ENCODE measurements at places on chromosomes 5 and 9.

DNA sequence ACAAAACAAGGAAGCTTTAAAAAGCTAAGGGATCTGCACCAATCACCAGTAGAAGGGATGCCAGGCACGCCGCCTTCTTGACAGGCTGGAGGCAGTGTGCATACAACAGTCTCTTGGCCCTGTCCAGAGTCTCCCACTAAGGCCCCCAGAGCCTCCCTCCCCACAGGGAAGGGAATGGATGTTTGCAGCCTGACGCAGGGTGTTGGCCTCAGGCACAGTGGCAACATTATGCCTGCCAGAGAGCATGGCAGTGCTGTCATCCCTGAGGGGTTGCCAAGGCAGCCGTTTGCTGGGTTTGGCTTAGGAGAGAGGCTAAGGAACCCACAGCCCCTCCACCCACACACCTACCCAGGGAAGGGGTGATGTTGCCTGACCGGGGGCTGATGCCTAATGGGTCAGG lies 4.8 kb downstream of the HBEGF start:
- no peak for DNase-seq

- DNase-seq = no peak
Observed at GRCh38 chr5:175709276-175709781, 51.5 kb downstream of the HRH2 start.

DNA sequence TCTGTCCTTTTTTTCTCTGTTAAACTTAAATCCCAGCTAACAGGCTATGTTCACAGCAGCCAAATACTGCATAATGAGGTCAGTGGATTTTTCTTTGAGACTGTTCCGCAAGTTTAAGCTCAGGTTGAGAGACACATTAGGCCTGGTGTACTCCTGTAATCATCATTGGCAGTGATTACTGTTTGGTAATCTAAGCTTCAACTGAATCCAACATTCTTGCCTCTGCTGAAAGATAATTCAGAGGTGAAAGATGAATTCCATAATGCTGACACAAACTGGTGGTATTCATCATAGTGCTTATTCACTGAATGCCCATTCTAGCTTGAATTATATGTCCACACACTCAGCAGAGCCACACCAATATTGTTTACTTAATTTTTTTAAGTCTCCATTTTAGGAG lies 108.5 kb downstream of the NFIB start:
- DNase-seq = no peak

- no peak for DNase-seq
Observed at GRCh38 chr9:137313956-137314560, 12.0 kb upstream of the NRARP start.

GRCh38 chr5:172235827-172236736 lies 42.1 kb downstream of the EFCAB9 start:
- no peak for DNase-seq

DNA sequence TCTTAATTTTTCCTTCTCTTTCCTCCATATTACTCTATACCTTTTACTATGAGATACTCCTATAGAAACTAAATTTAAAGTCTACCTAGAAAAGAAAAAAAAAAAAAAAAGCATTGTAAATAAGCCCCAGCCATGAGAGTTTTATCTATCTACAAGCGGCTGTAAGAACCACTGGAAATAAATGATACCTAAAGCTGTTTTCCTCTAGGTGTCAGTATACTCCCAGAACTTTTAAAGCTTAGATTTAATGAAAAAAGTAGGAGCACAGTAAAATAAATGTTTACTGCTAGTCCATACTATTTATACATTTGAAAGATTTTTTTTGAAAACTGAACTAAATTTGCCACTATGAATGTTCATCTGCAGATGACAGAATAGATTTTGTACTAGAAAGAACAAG lies 26.2 kb downstream of the TYRP1 start:
- DNase-seq = no peak

GRCh38 chr5:135069895-135070657 lies 36.0 kb upstream of the PITX1 start:
- DNase-seq = no peak

GRCh38 chr9:109118808-109119438 lies 824 bp downstream of the TMEM245 start:
- no peak for DNase-seq

DNA sequence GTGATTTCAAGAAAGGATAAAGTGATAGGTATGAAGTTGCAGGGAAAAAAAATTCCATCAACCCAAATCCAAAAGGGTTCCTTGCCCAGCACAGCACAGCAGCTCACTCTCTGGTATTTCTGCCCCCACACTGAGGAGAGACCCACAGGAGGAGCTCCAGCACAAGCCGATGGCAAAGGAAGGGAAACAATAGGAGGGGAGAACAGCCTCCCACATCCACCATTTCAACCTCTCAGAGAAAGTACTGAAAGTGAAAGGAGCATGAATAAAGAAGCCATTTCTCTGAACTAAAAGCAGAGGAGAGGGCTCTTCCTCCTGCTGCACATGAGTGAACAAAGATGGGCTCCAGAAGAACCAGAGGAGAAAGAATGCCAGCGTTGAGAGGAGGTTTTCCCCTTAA lies 54.9 kb upstream of the ZSWIM6 start:
- DNase-seq = peak; percentile 14

- DNase-seq = no peak
Observed at GRCh38 chr9:134922932-134923240, 5.2 kb upstream of the FCN1 start.

GRCh38 chr9:115162946-115163345 lies 45.0 kb upstream of the TNC start:
- DNase-seq = no peak

DNA sequence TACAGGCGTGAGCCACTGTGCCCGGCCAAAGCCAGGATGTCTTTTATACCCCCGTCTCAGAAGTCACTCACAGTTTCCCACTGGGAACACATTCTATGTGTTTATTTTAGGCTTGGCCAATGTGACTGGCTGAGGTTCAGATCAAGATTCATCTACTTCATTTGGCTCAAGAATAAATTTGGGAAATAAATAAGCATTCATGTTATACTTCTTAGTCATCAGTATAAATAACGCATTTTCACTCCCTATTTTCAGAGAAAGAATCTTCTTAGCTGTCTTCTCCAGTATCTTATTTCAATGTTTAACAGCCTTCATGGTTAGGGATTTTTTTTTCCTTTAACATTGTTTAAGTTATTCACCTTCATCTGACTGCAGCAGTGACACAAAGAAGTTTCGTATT lies 11.8 kb downstream of the S100Z start:
- DNase-seq = no peak

GRCh38 chr9:106697750-106698502 lies 165.0 kb upstream of the ZNF462 start:
- no peak for DNase-seq

- no peak for DNase-seq
Observed at GRCh38 chr9:107888773-107889227, 399.2 kb upstream of the KLF4 start.

DNA sequence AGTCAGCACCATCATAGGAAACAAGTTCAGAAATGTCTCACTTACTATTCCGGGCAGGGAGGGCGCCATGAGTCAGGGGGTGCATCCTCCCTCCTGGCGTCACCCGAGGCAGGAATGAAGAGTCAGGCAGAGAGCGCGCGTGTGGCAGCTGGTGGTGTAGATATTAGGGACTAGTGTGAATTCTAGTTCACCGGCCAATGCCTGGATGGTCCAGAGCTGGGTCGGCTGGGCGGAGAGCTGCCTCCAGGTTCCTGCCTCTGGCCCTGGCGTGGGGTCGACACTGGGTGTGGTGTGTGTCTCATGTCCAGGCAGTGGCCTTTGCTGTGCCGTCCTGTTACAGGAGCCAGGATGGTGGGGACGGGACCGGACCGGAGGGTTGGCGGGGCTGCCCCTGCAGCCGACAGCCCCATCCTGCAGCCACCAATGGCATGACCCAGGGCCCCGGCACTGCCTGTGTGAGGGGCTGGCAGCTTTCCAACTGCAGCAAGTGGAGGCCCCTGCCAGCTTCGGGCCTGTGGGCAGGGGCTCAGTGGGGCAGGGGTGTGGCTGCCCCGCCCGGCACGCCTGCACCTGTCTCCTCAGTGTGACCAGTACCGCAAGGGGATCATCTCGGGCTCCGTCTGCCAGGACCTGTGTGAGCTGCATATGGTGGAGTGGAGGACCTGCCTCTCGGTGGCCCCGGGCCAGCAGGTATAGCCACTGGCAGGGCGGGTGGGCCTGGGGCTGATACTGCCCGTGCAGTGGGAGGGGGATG lies 9.1 kb downstream of the DIPK1B start:
- no peak for DNase-seq

GRCh38 chr9:114604989-114605388 lies 6.1 kb upstream of the TMEM268 start:
- DNase-seq = no peak

GRCh38 chr5:126446498-126447224 lies 23.5 kb downstream of the GRAMD2B start:
- DNase-seq = peak; percentile 56

DNA sequence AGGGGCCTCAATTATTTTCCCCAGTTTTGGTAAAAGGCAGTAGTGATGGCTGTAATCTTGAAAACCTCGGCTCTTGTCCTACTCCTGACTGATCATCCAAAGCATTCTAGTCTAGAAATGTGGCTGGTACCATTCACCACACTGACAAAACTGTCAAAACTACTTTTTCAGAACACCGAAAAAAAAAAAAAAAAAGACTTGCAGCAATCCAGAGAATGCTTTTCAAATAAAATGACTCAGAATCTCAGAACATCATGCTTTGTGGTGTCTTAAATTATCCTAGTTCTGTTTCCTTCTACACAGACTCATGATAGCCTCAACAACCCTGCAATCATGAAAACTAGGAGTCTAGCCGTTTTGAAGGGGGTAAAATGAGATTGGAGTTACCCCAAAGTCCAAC lies 13.4 kb downstream of the SLC28A3 start:
- DNase-seq = no peak

GRCh38 chr9:133171161-133171961 lies 7.6 kb upstream of the GBGT1 start:
- no peak for DNase-seq

- DNase-seq = no peak
Observed at GRCh38 chr5:76960004-76960625, 7.3 kb downstream of the CRHBP start.

DNA sequence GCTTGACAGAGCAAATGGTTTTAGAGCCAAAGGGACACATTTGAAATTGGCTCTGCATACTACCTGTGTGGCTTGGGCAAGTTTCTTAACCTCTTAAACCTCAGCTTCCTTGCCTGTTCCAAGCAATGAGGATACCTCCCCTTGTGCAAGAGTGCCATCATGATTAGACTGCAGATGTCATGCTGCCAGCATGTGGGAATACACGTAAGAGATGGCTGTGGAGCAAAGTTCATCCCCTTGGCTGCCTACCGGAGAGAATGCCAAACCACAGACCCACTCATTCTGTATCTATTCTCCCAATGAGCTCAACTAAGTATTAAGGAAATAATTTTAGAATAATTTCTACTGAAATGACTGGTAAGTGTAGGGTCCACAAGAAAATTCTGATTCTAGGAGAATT lies 101.3 kb downstream of the WDR41 start:
- DNase-seq = peak; percentile 35

GRCh38 chr5:171316258-171317121 lies 7.4 kb downstream of the TLX3 start:
- DNase-seq = no peak

GRCh38 chr9:97830884-97831829 lies 21.9 kb upstream of the FOXE1 start:
- no peak for DNase-seq

- DNase-seq = no peak
Observed at GRCh38 chr9:4303006-4303405, 3.1 kb upstream of the GLIS3 start.

GRCh38 chr9:34624475-34625185 lies 4.2 kb downstream of the ARID3C start:
- DNase-seq = no peak

DNA sequence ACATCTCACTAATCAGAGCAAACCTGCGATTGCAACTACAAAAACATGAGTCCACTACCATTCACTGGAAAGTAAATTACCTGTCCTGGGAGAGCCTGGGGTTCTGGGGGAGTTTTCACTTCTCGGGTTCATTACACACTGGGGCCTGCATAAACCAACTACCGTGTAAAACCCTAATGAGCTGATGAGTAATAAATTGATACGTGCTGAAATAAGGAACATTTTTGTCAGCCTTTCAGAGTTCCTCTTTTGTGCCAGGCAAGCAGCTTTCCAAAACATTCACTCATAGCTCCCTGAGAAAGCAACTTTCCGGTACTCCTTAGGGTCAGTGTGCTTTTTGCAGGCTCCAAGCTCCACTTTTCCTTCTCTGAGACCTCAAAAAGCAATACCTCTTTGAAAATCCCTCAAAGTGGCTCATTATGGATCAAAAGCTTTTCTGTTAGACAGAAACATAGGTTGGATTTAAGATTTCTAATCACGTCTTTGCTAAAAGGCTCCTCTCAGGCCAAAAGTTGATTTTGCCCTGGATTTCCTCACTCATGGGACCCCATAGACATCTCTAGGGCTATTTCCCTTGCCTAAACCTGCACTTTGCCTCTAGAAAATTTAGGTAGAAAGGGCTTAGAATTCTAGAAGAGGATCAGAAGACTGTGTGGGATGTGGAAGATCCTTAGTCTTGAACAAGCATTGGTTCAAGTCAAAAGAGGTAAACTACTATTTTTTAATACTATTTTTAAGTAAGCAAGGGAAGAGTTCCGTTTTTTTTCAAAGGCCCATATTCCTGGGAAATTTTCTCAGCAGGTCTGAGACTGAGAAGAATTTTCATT lies 74.8 kb downstream of the ST8SIA4 start:
- DNase-seq = no peak

DNA sequence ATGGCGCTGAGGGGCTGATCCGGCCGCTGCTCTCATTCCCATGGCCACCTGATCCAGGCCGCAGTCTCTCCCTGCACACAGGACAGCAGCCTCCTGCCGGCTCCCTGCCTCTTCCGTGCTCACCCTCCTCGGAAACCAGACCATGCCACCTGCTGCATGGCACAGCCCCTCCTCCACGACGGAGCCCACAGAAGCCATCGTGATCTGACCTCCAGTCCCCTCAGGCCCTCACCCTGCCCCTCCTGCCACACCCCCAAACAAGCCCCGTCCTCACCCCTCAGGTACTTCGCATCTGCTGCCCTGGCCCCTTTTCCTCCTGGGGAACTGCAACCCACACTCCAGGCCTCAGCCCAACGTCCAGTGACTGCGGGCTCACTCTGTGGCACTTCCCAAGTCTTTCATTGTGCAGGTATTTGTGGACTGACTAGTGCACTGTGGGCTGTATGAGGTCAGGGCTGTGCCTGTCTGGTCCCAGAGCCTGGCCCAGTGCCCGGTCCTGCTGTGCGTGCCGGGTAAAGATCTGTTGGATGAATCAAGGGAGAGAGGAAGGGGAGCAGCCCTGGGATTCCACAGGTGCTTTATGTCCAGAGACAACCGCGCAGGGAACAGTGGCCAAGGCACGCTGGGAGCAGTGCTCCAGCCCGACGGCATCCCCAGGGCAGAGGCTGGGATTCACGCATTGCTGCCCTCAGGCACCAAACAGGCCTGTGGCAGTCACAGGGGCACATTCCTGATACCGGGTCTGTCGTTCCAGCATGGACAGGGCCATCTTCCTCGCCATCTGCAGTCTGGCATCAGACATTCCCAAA lies 86.1 kb downstream of the ADAMTS2 start:
- DNase-seq = peak; percentile 72

- DNase-seq = no peak
Observed at GRCh38 chr9:98162613-98163012, 29.8 kb downstream of the CORO2A start.

All from AG09319 (cell line).